Activated gamma-delta T cell (primary cell): ENCODE measurements at places on chromosomes 4 and X.
A peak's percentile ranks its signal among the peaks of the same experiment; 100 is the strongest.

DNA sequence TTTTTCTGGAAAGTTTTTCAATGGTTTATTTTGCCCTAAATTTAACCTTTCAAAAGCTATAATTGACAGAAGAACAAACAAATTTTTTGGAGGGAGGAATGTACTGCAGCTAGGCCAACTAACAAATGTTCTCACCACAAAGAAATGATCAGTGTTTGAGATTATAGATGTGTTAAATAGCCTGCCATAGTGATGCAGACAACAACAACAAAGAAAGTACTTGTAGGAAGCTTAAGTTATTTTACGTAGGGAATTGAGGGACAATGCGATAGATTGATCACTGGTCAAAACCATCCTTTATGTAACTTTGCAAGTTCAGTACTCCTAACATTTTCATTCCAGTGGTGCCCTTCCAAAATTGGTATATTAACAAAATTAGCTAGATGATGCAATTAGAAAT is 340.4 kb downstream of the SH3BGRL start:
- DNase-seq, result no peak

DNA sequence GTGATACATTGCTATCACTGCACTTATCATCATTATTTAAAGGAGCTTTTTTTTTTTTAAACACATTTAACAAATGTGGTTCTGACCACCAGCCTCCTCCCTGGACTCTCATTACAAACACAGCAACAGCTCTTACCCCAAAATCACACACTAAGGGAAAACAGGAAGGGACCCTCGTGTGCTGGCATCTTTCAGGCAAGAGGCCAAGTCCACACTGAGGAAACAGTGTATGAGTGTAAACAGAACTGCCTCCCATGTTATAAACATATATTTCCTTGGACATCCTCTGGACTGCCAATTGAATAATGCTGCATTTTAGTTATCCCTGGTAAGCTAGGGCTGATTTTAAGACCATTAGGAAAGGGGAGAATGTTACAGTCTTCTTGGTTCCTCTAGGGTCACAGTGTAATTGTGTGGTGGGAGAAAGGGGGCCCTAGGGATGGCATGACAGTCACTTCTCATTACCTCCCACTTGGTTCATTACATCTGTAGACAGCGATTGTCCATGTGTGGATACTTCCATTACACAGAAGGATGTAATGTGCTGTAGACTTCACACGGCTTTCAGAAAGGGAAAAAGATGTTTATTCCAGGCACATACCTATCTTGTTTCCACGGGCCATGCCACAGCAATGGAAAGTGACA is 244.6 kb upstream of the TET2 start:
- no peak for DNase-seq

DNA sequence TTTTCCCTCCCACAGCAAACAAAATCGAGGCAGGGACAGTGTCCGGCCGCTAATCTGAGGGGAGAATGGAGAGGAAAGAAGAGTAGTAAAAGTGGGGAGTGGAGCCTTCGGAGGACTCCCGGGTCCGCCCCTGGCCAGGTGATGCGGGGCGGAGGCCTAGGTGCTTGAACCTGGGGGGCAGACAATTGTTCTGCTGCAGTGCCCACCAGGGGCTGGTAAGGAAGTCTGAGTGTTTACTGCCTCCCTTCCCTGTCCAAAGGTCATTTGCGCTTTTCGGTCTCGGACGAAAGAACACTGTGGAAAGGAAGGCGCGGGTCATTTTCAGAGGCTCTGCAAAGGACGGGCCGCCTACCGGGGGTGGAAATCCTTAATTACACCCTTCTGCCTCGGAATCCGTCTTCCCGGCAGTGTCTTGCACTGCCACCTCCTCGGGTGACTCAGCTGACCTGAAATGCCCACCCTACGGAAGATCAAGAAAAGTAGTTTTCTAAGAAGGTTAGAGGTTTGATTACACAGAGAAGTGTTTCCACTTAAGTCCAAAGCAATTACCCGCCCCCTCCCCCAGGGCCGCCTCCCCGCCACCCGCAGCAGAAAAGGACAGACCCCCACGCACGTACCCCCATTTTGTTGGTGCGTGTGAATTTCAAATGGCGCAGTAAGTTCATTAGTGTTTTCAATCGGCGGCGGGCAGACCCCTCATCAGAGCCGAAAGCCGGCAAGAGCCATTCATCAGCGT is 99.9 kb upstream of the TENM3 start:
- no peak for DNase-seq

- DNase-seq, result no peak
Measured at GRCh38 chrX:39226251-39226650, 425.0 kb downstream of the MID1IP1 start.

GRCh38 chrX:112636951-112637581 is 42.7 kb downstream of the LHFPL1 start:
- DNase-seq, result no peak

DNA sequence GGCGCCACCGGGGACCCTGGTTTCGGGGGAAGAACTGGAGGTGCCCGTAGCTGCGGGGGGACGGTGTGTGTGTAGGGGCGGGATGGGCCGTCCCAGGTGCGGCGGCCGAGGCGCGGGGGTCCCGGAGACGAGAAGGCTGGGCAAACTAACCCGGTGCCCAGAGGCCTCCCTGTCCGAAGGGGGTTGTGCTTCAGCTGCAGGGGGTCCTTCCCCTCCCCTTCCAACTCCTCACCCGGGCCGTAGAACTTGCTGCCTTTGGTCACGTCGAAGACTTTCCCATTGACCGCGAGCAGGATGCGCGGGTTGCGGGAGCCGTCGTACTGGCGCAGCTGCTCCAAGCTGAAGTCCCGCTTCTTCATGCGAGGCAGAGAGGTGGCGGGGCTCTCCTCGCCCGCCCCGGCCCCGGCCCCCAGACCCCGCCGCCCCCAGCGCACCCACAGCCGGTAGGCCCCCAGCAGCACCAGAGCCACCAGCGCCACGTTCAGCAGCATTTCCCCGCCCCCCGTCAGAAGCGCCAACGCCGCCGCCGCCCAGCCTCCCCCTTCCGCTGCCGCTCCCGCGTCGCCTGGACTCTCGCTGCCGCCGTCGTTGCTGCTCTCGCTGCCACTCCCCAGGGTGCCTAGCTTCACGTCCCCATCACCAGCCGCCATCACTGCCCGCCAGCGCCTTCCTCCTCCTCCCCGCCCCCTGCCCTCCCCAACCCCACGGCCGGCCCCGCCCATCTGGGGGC is at the start of gene PGRMC2:
PGRMC2 (minus strand) TSS at position 673 of the 730 bp plus-strand sequence; CDS start at position 650, 23 bp downstream.
- DNase-seq, result no peak

DNA sequence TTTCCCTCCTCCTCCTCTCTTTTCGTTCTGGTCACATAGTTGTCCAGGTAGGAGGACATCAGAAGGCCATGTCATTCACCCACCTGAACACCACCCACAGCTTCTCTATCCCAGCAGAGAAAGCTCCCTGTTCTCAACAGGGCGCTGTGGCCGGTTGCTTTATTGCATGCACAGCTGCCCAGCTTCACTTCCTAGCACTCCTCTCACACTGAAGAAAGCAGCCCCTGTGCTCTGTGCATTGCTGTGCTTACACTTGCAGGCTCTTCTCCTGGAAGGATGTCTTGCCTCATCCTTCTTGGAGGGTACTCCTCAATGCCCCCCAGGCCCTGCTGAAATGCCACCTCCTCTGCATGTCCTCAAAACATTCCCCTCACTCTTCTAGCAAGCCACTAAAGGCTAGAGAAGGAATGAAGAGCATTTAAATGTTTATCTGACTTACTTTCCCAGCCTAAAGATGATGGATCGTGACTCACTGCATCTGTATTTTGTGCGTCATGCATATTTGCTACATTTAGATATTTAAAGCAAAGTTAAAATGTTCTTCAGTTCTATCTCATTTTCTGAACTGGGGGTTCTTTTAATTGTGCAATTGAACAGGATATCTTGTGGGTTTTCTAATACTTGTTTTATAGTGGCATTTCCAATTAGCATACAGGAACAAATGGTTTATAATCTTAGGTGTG is 186.4 kb upstream of the PUDP start:
- no peak for DNase-seq

DNA sequence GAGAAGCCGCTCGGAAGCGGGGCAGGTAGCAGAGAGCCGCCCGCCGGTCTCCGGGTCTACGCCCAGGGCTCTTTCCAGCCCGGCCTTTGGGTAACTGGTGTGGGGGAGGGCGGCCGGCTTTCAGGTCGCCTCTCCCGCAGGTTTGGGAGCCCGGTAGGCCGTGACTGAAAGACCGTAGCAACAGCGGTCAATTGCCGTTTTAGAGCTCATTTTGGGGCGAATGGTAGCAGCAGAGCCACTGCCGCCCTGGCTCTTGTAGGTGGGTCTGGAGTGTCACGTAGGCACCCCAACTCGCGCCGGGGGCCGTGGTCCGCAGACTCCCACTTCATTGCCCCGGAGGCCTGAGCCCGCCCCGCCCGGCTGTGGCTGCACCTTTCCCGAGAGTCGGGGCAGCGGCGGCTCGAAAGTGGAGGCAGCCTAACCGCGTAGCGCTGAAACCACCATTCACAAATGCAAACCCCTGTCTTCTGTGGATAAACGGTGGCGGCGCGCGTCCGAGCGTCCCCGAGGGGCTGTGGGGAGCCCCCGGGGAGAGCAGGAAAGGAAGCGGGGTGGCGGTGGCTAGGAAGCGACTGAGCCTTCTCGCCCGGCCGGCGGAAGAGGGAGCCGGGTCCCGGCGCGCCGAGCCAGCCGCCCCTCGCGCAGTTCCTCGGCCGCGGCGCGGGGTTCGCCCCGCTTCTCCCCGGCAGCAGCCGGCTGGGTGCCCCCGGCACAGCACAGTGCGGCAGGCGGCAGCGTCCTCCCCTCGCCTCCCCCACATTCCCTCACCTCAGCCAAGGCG is 2185.1 kb upstream of the TENM3 start:
- DNase-seq, result peak; percentile 9

GRCh38 chr4:38092701-38093100 is 132.5 kb downstream of the PTTG2 start:
- no peak for DNase-seq

DNA sequence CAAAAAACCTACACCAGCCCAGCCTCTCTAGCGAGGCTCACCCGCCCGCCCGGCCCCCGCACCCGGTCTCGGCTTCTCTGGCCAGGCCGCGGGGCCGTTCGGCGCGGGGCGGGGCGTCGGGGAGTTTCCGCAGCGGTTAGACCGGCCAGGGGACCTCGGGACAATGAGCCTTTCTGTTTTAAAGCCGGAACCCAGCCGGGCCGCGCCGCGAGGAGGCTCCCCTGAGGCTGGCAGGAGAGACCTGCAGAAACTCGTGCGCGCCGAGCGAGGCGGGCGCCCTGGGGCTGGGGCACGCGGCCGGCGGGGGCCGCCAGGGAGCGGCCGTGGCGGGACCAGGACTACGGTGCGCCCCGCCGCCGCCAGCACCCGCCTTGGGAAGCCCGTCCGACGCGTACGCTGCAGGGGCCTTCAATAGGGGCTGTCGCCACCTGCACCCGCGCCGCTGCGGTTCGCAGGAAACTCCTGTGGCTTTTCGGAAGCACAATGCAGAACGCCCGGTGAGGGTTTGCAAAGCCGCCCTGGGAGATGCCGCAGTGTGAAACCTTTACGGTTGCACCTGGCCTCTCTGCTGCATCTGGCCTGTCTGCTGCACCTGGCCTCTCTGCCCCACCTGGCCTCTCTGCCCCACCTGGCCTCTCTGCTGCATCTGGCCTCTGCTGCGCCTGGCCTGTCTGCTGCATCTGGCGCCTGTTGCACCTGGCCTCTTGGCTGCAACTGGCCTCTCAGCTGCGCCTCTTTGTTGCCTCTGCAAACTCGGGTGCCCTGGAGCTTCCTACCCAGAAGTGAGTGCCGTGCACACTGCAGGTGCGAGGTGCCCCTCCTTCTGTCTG is 63.9 kb downstream of the TRAPPC11 start:
- DNase-seq, result peak; percentile 45

- no peak for DNase-seq
Measured at GRCh38 chr4:154944996-154945395, 163.9 kb downstream of the RBM46 start.

DNA sequence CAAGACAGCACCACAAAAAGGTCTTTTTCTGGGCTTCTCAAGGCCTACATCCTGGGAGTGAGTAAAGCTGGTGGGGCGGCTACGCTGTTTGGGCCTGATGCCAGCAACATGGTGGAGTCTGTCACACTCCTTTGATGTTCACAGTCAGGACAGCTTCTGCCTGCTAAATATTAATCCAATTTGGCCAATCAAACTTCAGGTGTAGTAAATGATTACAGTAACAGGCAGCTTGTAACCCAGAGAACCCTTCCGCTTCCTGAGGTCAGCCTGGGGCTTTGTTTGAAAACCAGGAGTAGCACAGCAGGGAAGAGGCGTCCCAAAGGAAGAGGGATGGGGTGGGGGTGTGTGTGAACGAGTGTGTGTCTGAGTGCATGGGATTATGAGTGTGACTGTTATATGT is 220.4 kb downstream of the MAML3 start:
- DNase-seq, result no peak

DNA sequence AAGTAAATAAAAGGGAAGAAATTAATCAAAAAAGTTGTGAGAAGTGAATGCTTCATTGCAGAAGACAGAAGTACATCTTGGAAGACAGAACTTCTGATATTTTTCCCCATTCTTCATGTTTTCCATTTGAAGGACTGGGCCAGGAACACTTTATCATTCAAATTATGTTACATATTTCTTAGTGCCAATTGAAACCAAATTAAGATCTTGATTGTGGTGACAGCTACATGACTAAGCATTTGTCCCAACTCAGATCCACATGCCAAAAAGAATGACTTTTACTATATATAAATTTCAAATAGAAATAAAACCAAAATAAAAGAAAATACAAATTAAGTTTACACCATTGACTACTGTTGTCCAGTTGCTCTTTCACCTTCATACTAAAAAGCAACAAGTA is 14.0 kb upstream of the FGF5 start:
- DNase-seq, result no peak

DNA sequence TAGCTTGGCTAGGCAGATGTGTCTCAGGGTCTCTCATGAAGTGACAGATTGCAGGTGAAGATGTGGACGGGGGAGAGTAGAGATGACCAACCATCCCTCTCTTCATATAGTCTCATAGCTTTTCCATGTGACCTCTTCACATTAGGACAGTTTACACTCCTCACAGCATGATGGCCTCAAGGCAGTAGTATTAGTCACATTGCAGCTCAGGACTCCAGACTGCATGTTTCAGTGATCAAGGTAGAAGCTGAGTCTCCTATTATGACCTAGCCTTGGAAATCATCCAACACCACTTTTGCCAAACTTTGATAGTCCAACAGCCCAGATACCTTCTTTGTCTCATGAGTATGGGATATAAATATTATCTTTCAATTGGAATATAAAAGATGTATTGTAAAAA is 147.7 kb downstream of the GASK1B start:
- DNase-seq, result no peak

DNA sequence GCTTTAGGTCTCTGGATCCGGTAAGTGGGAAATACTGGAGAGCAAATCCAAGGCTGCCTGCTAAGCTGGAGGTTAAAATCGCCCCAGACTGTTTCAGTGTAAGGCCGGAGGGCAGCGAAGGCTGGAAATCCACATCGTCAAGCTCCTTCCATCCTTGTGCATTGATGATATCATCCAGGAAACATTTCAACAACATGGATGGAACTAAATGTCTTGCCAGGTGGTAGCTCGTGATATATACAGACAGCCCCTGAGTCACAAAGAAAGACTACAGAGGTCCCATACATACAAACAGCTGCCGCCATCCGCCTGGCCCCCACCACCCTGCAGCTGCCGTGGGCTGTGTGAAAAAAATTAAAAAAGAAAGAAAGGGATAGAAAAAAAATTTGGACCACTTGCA is 148.9 kb upstream of the RBPJ start:
- DNase-seq, result no peak
